Adipocyte (in vitro differentiated cells): ENCODE measurements at places on chromosomes 4 and X.

- no peak for DNase-seq
Measured at GRCh38 chrX:17072301-17072700, 125.8 kb downstream of the REPS2 start.

GRCh38 chr4:184030764-184031163 lies 125.7 kb downstream of the STOX2 start:
- no peak for DNase-seq

GRCh38 chr4:17033025-17033767 lies 134.8 kb upstream of the LDB2 start:
- DNase-seq = no peak

DNA sequence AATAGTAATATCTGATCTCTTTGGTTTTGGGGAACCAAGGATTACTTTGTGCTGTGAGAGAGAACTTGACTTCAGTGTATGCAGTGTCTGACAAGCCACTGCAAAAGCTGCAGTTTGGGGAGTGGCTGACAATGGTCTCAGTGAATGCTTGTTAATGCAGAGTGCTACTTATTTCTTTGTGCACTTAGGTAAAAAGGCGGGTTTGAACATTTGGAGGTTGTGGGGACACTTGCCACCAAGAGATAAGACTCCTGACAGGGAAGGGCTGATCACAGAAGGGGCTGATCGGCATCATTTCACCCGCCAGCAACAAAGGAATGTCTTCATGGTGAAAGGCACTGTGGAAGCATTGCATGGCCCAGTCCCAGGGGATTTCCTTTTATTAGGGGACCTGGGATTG lies 28.6 kb upstream of the USP46 start:
- no peak for DNase-seq

GRCh38 chrX:39322496-39322895 lies 521.2 kb downstream of the MID1IP1 start:
- DNase-seq = no peak

DNA sequence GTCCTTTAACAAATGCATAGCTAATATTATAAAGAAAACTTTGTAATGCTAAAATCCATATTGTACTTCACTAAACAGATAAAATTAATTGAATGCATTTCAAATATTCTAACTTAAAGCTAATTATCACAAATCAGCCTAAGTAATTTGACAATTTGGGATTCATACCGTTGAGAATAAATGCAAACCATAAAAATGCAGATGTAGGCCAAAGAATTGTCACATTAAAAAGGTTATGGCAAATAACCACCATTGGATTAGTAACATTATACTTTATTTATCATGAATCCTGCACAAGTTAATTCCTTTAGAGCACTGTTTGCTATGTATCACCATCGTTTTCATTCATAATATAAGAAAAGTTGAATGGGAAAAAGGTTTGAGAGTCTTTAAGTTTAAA lies 301.0 kb downstream of the LDB2 start:
- no peak for DNase-seq

DNA sequence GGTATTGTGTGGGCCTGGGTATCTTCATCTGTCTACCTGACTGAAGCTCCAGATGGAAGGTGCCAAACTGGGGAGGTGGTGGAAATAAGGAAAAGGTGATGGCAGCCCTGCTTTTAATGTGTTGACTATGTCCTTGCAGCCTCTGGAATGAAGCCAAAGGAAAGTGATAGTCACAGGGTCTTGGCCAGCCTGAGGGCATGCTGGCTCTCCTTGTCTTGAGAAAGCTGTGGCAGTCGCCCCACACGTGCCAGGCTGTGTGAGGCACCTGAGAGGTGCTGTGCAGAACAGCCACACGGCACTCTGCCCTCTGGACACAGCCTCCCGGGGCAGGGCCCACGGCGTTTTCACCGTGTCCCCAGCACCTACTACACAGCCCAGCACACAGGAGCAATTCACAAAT lies 77.6 kb downstream of the NAT8L start:
- no peak for DNase-seq

- no peak for DNase-seq
Measured at GRCh38 chr4:7855731-7856130, 83.9 kb downstream of the AFAP1 start.

- no peak for DNase-seq
Measured at GRCh38 chr4:24703298-24703697, 92.1 kb upstream of the SOD3 start.

DNA sequence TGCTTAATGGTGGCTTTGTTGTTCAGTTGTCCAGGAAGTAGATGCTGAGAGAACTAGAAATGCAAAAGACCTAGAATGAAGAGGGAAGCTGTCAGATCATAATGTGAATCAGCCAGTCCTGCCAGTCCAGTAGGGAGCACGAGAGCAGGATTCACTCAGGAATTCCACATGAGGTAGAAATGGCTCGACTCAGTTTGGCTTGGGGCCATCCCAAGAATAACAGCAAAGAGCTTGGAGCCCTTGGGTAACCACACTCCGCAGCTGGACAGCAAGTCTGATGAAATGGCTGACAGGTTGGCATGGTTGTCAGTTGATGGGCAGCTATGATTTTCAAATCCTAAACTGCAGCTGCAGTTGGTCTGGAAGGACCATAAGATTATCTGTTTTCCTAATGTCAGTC lies 44.5 kb upstream of the WDR1 start:
- DNase-seq = no peak

DNA sequence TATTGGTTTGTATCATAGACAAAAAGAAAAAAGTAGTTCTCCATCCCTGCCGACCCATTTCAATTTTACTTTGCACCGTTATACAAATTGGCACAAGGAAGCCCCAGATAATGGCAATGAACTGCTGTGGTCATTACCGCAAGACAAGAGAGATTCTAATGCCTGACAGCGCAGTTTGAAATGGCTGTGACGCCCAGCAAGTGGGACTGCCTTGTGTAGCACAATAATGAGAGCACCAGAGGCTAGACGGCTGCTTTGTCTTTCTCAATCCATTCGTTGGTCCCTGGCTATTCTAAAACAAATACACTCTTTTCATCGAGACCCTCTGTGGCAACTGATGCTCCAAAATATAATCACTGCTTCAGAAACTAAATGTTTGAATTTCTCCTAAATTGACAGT lies 192.4 kb upstream of the NEIL3 start:
- DNase-seq = no peak

GRCh38 chr4:78220283-78220682 lies 163.2 kb downstream of the FRAS1 start:
- DNase-seq = no peak

GRCh38 chrX:38880296-38880854 lies 79.1 kb downstream of the MID1IP1 start:
- no peak for DNase-seq

GRCh38 chrX:95539041-95539440 lies 1145.6 kb upstream of the DIAPH2 start:
- DNase-seq = no peak

- DNase-seq = peak; percentile 30
Measured at GRCh38 chr4:184163813-184164212, 53.9 kb downstream of the ENPP6 start.

- no peak for DNase-seq
Measured at GRCh38 chrX:48913605-48914366, 2.3 kb upstream of the SLC35A2 start.

DNA sequence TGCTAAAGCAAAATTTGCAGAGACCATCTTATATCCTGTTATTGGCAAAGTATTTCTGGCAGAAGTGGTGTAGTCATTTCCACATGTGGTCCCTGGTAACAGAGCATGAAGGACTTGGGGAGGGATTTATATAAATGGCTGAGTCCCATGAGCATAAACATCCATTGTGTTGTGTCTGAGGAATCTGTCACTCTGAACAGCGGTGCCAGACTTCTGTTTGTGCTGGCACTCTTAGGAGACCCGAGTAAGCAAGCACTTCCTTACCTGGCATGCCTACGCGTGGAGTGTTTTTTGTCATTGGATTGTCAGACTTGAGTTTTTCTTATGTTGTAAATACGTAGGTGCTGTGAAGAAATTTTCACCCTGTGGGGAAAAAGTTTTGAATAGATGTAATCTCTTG lies 285.9 kb downstream of the ARHGAP10 start:
- no peak for DNase-seq

DNA sequence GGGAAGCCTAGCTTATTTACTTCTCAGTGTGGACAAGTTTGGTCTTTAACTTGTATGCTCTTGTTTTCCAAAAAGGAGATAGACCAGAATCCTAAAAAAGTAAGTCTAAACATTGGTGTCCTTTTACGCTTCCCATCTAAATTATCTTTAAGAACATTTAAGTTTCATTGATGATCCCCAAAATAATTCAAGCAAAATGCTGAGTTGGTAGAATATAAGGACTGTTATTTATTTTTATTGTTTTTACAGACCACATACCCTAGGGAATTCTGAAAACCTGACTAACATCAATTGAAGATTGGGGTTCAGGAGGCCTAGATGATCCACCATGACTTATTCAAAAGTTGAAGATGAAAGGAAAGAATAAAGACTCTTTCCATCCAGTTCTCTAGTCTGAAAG lies 653.0 kb downstream of the CCSER1 start:
- DNase-seq = no peak

DNA sequence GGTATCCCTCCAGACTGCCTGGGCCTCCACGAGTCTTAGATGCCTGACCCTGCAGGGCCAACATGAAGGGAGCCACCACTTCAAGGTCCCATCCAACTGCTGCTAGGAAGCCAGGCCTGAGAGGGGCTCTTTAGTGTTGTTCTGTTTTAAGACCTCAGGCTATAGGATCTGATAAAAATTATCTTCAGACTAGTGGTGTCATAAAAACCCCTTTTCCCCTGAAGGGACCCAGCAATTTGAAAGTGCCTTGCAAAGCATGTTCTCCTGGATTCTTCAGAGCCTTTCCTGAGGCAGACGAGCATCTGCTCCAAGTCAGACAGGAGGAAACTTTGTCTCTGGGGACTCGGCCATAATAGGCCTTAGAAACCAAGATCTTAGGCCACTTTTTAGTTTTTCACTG lies 26.9 kb downstream of the TSPAN5 start:
- DNase-seq = no peak

DNA sequence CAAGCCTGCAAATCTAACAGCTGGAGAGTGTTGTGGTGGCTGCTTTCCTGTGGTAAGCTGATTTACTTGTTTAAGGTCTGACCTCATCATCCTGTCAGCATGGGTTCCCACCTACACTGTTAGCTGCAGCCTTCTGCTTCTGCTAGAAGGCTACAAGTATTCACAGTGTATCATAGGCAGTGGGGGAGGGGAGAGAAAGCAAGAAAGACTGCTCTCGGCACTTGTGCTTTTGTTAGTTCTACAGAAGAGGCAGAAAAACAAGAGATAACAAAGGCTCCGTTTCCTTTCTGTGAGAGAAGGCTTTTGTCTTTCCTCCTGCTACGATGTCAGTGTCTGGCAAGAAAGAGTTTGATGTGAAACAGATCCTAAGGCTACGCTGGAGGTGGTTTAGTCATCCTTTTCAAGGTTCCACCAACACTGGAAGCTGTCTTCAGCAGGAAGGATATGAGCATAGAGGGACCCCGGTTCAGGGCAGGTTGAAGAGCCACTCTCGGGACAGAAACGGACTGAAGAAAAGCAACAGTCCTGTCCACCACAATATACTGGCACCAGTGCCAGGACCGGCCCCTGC lies at the start of gene KLHL4:
TSS of gene KLHL4 (plus strand) at position 232 of the 571 bp plus-strand sequence. CDS start at position 324, 92 bp downstream.
- no peak for DNase-seq

GRCh38 chrX:56788229-56788628 lies 59.2 kb downstream of the NBDY start:
- no peak for DNase-seq

GRCh38 chr4:176300036-176300435 lies 19.7 kb upstream of the SPCS3 start:
- no peak for DNase-seq

DNA sequence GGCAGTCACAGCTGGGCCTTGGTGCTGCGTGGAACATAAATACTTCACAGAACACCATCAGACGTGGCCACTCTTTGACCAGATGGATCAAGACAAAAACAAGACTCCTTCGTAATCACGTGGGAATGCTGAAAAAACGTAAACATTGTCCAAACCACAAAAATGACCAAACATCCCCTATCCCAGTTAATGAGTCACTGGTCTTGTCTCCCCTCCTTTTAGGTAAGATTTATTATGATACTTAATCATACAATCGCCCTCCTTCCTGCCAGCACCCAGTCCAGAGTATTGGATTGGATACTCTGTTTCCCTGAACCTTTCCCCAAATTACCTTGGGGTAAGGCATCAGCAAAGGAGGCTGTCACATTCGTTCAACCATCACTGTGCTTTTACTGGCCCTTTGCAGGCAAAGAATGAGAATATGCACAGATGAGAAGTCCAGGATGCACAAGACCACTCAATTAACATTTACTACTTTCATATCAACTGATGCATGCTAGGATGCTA lies 601 bp upstream of the TCEANC start:
- peak; percentile 70 for DNase-seq

- DNase-seq = no peak
Measured at GRCh38 chr4:52850406-52851124, 11.6 kb upstream of the RASL11B start.

DNA sequence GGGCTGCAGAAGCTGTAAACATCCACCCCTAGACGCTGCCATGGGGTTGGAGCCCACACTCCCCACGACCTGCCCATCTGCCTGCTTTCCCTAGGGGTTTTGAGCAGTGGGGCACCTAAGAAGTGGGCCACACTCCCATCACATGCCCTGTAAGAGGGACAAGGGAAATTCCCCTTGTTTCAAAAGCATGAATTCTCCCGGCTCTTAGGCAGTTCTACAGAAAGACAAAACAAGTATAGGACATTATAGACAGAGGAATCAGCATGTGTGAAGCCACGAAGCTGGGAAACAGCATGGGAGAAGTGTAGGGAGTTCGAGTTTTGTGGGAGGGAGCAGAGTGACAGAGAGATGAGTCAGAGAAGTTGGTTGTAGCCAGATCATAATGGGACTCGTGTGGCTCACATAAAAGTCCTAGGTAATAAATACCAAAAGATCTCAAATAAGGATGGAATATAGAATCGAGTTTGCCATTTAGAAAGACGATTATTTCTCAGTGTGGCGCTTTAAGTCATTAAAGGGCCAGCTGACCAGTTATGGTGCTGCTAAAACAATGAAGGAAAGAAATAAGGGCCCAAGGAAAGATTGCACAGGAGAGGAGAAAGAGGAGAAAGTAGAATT lies 23.9 kb downstream of the APOO start:
- DNase-seq = peak; percentile 54

- DNase-seq = peak; percentile 14
Measured at GRCh38 chrX:24982306-24982965, 33.3 kb downstream of the ARX start.

DNA sequence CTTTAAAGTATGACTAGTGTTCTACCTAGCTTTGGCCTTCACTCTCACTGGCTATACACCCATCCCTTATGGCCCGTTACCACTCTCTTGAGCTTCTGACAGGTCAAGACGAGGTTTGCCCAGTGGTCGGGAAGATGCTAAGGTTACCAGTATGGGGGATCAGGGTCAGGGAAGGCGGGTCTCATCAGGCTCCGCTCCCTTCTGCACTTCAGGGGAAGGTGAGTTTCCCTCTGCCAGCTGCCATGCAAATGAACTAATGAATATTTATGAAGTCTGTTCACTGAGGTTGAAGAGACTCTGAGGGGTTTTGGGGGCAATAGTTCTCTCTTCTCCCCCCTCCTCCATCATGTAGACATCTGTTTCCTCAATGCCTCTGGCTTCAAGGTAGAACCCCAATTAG lies 6.6 kb downstream of the EFNB1 start:
- DNase-seq = no peak
